T-helper 2 cell treated with Interferon-gamma antibody and Interleukin-4, amounts not matched to agents 5 μg/mL and 100 μg/mL, for 36 hours (primary cell): ENCODE measurements at places on chromosomes 6 and 20.

GRCh38 chr6:98824902-98825599 lies 9.3 kb upstream of the POU3F2 start:
- no peak for DNase-seq

- DNase-seq, result no peak
Measured at GRCh38 chr20:24842918-24843715, 106.0 kb upstream of the CST7 start.

GRCh38 chr6:106747139-106747538 lies 117.8 kb downstream of the QRSL1 start:
- DNase-seq, result no peak

DNA sequence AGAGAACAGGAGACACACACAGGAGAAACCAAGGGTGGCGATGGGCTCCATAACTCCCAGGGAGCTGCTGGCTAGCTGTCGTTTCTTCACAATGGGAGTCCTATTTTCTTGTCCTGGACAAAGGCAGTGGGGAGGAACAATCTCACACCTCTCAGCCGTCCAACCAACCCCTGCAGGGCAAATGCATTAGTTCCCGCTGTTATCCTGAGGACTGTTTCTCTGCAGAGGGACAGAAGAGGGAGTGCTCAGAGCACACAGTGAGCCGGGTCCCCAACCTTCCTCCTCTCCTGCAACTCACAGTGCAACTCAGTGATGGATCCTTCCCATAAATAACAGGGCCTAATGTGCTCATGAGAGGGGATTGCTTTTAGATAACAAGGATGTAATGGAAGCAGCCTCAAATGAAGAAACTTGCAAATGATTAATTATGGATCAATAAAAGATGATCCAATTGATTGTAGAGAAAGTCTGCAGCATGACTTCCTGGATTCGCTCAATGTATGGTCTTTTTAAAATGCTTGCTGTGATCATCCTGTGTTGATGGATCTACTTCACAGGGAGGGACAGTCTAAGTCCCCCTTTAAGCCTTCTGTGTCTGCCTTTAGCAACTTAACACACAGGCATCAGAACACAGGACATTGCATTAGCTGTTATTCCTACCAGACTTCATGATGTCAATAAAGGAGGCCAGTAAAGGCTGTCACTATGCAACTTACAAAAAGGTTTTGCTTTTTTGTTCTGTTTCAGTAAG lies 453.4 kb upstream of the AGPAT4 start:
- DNase-seq, result no peak

GRCh38 chr6:14440940-14441781 lies 323.6 kb downstream of the CD83 start:
- DNase-seq, result no peak

GRCh38 chr6:3859878-3860552 lies 10.8 kb downstream of the FAM50B start:
- no peak for DNase-seq

DNA sequence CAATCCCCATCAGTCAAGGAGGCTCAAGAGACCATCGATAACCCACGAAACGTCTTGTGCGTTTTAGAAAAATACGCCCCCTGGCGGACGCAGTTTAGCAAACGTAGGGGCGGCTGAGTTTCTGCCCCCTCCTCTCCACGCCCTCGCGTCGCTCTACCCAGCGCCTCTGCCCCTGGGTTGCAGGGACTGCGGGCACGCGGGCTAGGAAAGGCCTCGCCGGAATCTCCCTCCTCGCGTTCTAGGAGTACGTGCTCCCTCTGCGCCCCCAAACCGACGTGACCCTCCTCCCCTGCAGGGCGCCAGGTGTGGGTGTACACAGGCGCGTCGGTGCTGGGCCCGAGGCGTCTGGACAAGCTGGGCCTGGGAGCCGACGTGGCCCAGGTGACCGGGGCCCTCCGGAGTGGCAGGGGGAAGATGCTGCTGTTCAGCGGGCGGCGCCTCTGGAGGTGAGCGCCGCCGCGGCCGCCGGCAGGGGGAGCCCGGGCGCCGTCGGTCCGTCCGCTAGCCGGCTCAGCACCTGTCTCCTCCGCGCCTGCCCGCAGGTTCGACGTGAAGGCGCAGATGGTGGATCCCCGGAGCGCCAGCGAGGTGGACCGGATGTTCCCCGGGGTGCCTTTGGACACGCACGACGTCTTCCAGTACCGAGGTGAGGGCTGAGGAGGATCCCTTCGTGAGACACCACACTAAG lies 5.3 kb downstream of the MMP9 start:
- peak; percentile 50 for DNase-seq

GRCh38 chr6:53892707-53893106 lies 97.9 kb downstream of the LRRC1 start:
- DNase-seq, result no peak

- no peak for DNase-seq
Measured at GRCh38 chr20:44706301-44707017, 8.7 kb upstream of the CCN5 start.

- no peak for DNase-seq
Measured at GRCh38 chr6:25700761-25701160, 48.7 kb downstream of the SCGN start.

GRCh38 chr6:3748208-3749066 lies 3.1 kb downstream of the PXDC1 start:
- DNase-seq, result peak; percentile 27

GRCh38 chr20:38836991-38837390 lies 31.5 kb downstream of the PPP1R16B start:
- no peak for DNase-seq

DNA sequence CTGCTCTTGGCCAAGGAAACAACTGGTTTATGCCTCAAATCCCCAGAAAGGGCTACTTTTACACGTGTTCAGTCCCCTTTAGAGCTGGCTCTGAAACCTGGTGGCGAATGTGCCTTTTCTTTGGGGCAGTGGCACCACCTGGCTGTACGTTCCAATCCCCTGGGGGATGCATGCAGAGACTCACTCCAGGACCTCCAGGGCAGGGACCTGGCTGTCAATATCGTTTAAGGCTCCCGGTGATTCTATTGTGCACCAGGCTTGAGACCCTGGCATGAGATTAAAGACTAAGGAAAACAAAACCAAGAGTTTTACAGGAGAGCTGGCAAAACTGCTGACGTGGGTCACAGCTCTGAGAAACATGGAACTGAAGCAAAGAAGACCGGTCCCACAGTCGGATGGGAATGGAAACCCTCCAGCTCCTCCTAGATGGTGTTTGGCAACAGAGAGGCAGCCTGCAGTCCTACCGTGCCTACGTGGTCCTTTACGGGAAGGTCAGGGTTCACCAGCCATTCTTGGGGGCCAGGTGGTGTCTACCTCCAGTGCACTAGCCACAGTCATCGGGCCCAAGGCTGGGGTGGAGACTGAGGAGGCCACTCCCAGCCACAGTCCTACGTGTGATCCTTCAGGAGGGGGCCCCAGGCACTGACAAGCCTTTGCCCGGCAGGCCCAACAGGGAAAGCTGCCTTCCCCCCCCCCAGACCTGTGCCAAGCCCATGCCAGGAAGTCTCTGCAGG lies 203.3 kb upstream of the CST7 start:
- no peak for DNase-seq

DNA sequence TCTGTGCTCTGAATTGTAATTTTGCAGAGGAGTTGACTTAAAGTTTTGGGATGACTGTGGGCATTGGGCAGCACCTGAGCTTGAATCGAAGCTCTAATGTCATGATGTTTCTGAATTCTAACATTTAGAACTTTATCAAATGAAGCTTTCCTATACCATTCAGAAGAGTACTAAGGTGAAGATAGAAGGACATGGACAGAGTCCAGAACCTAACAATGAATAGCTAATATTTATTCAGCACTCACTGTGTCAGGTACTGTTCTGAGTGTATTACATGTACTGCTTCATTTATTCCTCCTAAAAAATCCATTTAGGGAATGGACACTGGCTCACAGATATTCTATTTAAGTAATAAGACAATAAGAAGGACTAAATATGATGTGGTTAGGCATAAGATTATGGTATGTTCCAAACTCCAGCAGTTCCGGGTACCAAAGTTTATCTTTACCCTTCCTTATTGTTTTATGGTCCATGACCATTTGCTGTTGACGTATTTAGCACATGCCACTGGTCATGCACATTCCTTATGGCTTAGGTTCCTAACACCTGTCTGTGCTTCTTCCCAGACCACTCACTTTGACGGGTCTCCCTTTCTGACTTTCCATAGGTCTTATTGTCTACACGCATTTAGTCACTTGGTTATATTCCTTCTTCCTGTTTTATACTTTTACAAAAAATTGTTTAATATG lies 20.3 kb downstream of the BCKDHB start:
- no peak for DNase-seq

- no peak for DNase-seq
Measured at GRCh38 chr6:723540-723939, 30.6 kb upstream of the EXOC2 start.

GRCh38 chr20:9903048-9903655 lies 64.3 kb upstream of the PAK5 start:
- DNase-seq, result no peak

GRCh38 chr6:26544473-26544872 lies 6.3 kb downstream of the HMGN4 start:
- no peak for DNase-seq

DNA sequence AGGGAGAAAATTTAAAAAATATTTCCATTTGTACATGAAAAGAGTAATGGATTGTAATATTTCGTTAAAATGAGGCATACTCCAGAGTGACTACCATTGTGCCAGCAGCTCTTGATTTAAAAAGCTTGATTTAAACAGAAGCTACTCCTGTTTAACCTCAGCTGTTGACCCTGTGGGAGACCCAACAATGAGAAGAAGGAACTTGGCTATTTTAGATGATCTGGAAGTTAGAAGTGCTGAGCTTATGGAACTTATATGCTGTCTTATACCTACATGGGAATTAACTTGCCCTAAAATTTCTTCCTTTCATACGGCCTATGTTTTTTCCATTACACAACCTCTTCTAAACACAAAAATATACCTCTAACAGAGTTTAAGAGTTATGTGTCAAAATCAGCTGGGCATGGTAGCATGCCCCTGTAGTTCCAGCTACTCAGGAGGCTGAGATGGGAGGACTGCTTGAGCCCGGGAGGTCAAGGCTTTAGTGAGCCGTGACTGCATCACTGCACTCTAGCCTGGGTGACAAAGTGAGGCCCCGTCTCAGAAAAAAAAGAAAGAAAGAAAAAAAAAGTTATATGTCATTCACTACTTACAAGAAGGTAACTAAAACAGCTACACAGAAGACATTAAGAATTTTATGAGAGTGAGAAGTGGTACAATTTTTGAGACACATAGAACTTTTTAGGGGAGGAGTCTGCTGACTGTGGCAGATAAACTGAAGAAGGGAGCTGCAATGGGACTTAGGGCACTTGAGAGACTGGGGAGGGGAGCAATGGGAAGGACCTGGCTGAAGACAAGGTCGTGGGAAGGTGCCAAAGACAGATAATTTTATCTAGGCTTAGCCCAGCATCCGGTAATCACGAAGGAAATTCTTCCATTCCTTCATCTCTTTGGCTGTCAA lies 139.9 kb downstream of the MYB start:
- DNase-seq, result no peak

- DNase-seq, result no peak
Measured at GRCh38 chr6:164034602-164035140, 620.2 kb downstream of the QKI start.

DNA sequence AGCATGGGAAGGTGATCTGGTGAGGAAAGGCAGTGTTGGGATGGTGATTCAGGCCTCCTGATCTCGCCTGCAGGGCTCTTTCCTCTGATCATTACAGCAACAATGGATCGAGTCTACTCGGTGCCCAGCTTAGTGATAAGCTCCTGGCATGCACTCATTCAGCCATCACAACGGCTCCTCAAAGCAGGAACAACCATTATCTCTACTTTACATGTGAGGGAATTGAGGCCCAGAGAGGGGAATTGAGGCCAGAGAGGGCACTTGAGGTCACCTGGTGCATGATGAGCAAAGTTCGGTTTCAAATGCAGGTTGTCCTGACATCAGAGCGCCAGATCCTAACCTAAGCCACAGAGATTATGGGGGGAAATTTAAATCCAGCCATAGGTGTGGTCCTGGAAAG lies 42.0 kb upstream of the BPIFA2 start:
- DNase-seq, result no peak

GRCh38 chr6:144730088-144730645 lies 445.0 kb downstream of the UTRN start:
- no peak for DNase-seq

DNA sequence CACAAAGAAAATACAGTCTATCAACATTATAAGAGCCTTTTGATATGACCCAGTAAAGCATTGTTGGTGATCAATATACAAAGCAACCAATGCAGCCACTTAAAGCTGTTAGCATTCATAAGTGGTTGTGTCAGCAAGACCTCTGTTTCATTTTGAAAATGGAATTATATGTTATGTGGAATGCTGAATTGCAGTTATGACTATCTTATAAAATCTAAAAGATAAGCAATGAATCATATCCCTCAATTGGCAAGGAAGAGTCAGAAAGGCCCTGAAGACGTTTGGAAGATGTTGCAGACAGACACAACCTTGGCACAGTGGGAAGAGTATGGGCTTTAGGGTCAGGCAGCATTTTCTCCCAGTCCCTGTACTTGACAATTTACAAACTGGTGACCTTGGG lies 93.8 kb upstream of the RNF217 start:
- DNase-seq, result no peak

DNA sequence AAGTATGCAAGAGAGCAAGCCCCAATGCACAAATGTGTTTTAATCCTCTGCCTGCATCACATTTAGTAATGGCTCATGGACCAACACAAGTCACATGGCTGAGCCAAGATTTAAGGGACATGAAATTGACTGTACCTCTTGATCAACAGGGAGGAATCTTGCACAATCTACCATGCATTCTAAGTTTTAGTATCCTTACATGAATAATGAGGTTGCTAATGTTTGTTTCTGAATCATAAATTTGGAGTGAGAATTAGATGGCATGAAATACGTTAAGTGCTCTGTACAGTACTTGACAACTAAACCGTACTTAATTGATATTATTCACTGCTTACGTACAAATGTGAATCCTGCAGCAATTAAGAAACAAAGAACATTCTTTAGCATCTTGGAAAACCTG lies 553.8 kb upstream of the JAG1 start:
- DNase-seq, result no peak

GRCh38 chr6:144335914-144336313 lies 50.8 kb downstream of the UTRN start:
- no peak for DNase-seq

DNA sequence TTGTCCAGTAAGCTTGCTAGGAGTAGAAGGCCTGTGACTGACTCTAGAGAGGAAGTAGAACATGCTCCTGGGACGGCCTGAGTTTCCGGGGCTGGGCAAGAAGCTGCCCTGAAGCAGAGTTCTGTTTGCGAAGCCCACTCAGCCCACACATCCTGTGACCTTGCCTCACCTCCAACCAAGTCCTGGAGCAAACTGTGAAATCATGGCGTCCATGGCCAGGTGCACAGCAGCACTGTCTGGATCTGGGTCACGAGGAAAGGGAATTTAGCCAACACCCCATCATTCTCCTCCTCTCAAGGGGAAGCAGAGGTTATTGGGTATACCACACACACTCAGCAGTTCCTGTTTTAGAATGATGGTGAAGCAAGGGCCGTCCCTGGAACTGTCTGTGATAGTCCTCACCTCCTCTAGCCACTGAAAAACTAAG lies 87.5 kb downstream of the CRYBG1 start:
- DNase-seq, result no peak
